ENCODE measurements at places on chromosomes 7 and 10.

- DNase-seq, result no peak
These were observed 166.9 kb upstream of the WDR11 start for GRCh38 chr10:120684226-120684625.

DNA sequence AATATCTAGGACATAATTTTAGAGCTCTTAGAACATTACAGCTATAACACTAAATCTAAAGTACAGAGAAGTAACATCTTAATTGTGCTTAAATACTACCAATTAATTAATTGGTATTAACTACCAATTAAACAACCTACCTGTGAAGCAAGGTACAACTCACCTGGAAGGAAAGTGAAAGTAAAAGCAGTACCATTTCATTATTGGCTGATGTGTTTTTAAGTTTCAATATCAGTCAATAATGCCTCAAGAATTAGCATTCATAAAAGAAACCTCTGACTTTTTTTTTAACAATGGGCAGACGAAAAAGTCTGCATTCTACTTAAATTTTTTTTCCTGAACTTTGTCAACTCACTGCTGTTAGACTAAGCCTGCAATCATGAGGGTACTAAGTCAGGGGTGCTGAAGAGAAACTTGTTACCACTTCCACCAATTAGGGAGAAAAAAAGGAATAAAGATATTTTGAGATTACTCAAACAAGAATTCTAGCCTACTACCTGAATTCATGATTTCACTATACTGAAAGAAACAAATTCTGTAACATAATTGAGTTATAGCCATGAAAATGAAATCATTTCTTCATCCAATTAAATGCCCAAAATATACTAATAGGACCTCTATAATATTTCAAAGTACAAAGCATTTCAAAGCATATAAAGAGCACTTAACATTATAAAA, 19.9 kb downstream of the UPF2 start:
- no peak for DNase-seq

GRCh38 chr10:76738991-76739390, 898.6 kb downstream of the KCNMA1 start:
- DNase-seq, result no peak

- no peak for DNase-seq
These were observed 22.6 kb downstream of the TBATA start for GRCh38 chr10:70762441-70763175.

Data from stimulated activated CD4-positive, alpha-beta T cell treated with anti-CD3 and anti-CD28 coated beads, Interleukin-1b, Interleukin-23, amount 100 ng/mL, for 1 hour (primary cell).